ENCODE measurements at places on chromosomes 7 and 10. TPM values are rescaled to one million over a fixed set of nuclear protein-coding genes. Genes with fewer than 3 reads are reported as not detected.
A peak's percentile ranks its signal among the peaks of the same experiment; 100 is the strongest.

CYP2W1 gene
- 2.1 TPM for polyA plus RNA-seq

LIPK gene
- polyA plus RNA-seq: not detected

- DNase-seq: no peak
Measured at GRCh38 chr10:20936396-20936795, 39.3 kb upstream of the NEBL start.

DNA sequence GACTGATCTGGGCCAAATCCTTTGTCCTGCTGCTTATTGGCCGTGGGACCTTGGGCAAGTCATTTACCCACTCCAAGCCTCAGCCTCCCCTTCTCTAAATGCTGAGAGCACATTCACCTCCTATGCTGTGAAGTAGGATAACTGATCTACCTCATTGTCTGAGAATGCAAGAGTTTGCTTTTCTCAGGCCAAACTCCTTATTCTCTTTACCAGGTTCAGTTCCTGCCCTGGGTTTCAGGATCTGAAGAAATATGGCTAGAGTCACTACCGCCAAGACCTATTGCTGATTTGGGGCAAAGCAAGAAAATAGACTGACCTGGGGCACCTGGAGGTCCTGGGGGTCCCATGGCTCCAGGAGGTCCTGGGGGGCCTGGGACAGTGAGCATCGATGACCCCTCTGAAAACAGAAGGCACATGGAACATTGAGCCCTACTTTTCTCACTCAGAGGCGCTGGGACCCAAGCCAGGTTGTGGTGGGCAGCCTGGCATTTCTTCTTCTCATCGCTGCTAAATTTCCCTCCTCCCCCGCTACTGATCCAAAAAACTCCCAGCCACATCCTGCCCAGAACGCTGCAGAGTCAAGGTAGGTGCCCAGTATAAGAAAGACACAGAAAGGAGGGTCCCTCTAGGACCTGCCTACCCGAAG is 42.4 kb downstream of the COL17A1 start:
- no peak for DNase-seq

CYP17A1 gene
- polyA plus RNA-seq: 0.42 TPM

GRCh38 chr10:25758041-25758457 is 176.0 kb upstream of the MYO3A start:
- DNase-seq: peak; percentile 46

DNA sequence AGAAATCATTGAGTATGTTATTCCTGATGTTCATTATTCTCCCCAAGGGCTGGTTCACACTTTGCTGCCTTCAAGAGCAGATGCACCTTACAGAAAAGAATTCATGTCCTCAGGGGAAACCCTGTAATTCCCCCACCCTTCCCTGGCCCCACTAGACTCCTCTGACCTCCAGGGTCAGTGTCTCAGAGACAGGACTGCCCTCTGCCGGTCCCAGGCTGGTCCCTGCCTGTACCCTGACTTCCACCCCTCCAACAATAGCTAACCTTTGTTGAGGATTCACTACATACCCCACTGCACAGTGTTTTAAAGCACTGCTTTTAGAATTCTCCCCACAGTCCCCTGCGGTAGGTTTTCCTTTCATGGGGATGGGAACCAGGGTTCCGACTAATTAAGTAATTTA is 4.4 kb upstream of the SEPHS1 start:
- no peak for DNase-seq

- no peak for DNase-seq
Measured at GRCh38 chr7:95190515-95190914, 133.8 kb downstream of the PON1 start.

NPC1L1 gene
- polyA plus RNA-seq: 2.3 TPM

- DNase-seq: no peak
Measured at GRCh38 chr7:108140671-108141070, 10.5 kb upstream of the LAMB4 start.

TMEM130 gene
- 2.8 TPM for polyA plus RNA-seq

SPDYE11 gene
- polyA plus RNA-seq: 1.6 TPM

GAD2 gene
- 2.9 TPM for polyA plus RNA-seq

- no peak for DNase-seq
Measured at GRCh38 chr10:31677195-31678138, 251.2 kb downstream of the ARHGAP12 start.

DNA sequence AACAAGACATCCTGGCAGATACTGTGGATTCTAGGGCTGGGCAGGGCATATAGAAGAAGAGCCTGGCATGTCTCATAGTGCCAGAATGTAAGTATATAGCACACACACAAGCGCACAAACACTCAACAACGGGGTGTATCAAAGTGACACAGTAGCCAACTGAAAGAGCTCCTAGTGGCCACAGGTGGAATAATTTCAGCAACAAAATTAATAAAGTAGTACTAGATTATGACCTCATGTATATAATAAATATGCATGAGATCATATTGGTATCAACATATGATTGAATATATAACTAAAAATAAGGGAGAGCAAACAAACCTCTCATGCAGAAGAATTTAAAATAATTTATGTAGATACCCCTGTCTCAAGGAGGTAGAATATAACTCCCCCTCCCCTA is 72.4 kb upstream of the CXCL12 start:
- no peak for DNase-seq

DNA sequence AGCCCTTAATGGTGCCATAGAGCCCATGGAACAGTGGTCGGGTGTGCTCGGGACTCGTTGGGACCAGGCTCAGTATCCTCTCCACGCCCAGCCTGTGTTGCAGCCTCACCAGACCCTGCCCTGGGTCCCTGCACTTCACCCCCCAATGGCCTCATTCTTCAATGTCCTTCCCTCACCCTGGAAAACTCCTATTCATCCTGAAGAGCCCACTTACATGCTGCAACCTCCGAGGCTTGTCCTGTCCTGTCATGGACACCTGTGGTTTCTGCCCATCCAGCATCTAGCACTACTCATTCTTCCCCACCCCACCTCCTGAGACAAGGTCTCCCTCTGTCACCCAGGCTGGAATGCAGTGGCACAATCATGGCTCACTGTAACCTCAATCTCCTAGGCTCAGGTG is 7.7 kb downstream of the MMD2 start:
- DNase-seq: no peak

DNA sequence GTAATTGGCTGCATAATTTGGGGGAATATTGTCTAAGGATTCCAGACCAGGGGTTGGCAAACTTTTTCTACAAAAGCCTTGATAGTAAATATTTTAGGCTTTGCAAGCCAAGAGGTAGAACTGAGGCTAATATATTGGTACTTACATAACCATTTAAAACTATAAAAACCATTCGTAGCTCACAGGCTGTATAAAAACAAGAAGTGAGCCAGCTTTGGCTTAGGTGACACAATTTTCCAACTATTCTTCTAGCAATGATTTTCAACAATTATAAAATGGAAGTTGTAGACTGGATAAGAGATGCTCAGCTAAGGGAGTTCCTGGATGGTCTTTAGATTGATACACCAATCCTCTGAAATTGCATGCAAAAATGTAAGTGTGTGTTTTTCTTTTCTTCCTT is 1.4 kb downstream of the GPR141 start:
- DNase-seq: no peak

DNA sequence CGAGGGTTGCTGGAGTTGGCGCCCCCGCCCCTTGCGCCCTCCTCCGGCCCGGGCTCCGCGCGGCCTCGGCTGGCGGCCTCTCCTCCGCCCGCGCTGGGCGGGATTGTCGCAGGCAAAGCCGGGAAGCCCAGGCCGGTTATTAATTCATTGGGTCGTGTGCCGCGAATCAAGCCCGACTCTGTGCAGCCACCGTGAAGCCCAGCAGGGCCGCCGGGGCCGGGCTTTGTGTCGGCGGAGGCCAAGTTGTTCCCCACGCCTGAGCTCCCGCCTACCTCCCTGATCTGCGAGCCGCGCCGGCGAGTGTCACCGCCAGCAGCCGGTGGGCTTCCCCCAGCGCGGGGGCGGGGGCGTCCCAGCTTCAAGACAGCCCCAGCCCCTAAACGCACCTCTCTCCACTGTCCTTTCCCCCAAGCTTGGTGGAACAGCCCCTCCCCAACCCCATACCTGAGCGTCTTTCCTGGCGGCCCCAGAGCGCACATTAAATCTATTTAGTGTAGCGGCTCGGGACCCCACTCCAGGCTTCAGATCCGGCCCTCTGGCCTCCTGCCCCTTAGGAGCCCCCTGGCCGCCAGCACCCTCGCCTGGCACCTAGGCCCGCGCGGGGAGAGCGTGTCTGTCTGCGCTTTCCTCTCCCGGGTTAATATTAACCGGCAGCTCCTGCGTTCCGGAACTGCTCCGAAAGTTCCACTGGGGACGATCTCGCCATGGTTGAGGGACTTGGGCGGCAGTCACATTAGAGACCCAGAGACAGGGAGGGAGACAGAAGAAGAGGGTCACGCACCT is 3.5 kb downstream of the SHH start:
- no peak for DNase-seq

DNA sequence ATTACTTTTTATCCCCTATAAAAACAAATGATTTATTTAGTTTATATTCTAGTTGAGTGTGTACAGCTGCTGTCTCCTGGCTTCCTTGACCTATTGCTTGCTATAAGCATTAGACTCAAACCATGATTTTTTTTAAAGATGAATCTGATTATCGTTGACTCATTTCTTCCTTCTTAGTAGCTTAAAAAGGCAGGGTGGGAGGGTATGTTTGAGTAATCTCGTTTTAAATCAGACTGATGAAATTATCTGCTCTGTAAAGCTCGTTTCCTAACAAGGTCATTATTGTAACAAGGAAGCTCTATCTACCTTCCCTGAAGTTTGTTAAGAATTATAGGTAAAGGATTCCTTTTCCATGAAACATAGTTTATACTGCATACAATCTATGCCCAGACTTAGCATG is 276.3 kb upstream of the KCND2 start:
- DNase-seq: no peak

DNA sequence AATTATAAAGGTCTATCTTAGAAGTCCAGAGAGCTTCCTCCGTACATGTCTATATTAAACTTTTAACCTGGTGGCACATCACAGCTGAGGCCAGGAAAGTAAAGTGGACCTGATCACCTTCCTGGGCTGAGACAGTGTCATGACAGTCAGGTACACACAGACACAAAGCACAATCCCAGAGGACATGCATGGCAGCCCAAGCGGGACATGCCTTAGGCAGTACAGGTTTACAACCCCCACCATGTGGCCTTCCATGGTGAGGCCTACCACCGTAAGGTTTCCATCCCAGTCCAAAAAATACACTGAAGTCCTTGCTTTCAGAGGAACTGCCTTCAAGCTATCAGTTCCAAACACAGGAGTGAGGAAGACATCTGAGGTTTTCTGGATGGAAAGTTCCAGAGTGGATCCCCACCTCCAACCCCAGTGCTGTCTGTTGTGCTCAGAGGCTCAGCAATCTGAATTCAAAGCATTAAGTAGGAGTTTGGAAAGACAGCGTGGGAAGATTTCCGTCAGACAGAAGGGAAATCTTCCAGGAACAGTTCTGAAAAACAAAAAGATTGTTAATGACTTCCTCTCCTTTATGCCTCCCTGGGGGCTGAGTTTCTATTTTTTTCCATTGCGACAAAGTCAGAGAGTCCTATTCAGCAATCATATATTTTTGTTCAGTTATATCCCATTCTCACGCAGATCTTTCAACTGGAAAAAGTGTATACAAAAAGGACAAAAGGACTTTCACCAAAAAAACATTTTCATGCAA is 20.1 kb downstream of the IFIT3 start:
- DNase-seq: no peak

GRCh38 chr7:154903083-154903731 is 99.7 kb downstream of the PAXIP1 start:
- no peak for DNase-seq

DNA sequence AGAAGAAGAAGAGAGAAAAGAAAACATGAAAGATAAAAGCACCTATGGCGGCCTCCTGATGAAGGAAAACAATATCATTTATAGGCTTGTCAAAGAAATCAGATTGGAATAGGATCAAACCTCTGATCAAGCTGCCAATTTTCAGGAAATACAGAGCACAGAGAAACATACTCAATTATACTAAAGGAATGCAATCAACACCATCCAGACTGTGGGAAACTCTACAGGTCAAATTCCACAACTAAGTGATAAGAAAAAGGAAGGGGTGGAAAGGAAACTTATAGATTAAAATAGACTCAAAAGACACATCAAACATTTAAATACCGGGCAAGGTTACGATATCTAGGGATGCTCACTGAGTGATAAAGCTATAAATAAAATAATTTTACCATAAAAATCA is 39.3 kb downstream of the AOAH start:
- DNase-seq: no peak

ANKRD61 gene
- 3.4 TPM for polyA plus RNA-seq

CEP55 gene
- polyA plus RNA-seq: 21.6 TPM

DNA sequence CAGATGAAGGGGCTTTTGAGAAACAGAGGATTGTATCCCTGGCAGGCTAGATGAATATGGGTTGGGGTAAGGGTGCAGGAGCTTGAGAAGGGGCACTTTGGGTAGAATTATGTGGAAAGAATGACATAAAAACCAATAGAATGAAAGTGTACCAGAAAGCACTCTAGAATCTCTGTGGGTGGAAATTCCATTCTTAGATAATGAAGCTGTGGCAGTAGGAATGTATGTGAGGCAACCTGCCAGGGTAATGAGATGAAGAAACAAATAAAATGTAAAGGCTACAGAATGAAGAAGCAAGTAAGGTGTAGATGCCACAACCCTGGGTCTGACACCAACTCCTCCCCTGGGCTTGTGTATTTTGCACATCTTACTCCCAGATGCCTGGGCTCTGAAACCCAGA is 16.8 kb downstream of the NOBOX start:
- no peak for DNase-seq

GRCh38 chr7:106313966-106314365 is 29.2 kb upstream of the NAMPT start:
- no peak for DNase-seq

DNA sequence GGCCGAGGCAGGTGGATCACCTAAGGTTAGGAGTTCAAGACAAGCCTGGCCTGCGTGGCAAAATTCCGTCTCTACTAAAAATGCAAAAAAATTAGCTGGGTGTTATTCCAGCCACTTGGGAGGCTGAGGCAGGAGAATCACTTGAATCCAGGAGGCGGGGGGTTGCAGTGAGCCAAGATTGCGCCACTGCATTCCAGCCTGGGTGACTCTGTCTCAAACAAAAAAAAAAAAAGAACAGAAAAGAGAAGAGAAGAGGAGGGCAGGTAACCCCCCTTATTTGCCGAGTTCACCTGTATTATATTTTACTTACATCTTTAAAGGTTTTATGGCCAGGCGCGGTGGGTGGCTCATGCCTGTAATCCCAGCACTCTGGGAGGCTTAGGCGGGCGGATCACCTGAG is 91.7 kb downstream of the RNF216 start:
- no peak for DNase-seq

KCNH2 gene
- 13.1 TPM for polyA plus RNA-seq

NRG3 gene
- polyA plus RNA-seq: 18.0 TPM

TMEM225B gene
- 2.3 TPM for polyA plus RNA-seq

CUX1 gene
- 101 TPM for polyA plus RNA-seq

CLDN3 gene
- 21.7 TPM for polyA plus RNA-seq

DNA sequence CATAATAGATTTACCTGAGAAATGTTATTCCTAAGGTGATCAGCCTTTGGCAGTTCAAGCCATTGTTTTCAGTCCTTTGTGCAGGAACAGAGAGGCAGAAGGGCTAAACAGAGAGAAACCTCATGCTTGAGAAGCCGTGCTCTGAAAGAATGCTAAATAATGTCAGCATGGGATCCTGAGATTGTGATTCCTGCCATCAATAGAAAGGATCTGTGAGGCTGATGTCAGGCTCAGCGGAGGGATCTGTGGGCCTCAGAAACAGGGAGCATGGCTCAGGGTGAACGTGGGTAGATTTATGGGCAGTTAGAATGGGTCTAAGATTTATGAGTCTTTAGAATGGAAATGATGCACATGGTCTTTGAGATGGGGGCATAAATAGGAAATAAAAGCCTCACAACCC is 439.2 kb upstream of the IGFBP3 start:
- no peak for DNase-seq

SEC31B gene
- 29.6 TPM for polyA plus RNA-seq

GRCh38 chr10:114519756-114520293 is 115.5 kb upstream of the AFAP1L2 start:
- no peak for DNase-seq

STRIP2 gene
- 5.7 TPM for polyA plus RNA-seq

POMZP3 gene
- 20.0 TPM for polyA plus RNA-seq

Measured in left kidney (tissue), 8 donors.